ENCODE measurements at places on chromosomes 16 and 17.
A peak's percentile ranks its signal among the peaks of the same experiment; 100 is the strongest.

GRCh38 chr16:12703935-12704334 is 99.8 kb downstream of the CPPED1 start:
- no peak for DNase-seq

GRCh38 chr17:77599699-77600098 is 358.8 kb upstream of the TNRC6C start:
- peak; percentile 51 for DNase-seq

DNA sequence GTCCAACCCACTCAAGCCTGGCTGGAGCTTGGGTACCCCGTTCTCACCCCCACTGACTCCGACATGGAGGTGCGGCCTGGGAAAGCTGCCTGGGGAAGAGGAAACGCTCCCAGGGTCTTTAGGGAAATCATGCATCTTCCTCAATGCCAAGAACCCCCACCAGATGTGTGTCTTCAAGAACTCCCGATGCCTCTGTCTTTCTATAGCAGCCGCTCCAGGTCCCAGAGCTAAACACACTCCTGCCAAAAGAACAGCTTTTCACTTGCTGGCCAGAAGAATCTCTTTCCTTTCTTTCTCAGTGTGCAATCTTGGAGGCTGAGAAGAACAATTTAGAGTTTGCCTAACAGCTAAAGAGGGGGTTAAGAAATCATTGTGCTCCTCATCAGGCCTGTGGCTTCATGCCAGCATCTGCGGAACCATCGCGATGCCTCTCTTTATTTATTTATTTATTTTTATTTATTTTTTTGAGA is 41.1 kb upstream of the MTSS2 start:
- no peak for DNase-seq

DNA sequence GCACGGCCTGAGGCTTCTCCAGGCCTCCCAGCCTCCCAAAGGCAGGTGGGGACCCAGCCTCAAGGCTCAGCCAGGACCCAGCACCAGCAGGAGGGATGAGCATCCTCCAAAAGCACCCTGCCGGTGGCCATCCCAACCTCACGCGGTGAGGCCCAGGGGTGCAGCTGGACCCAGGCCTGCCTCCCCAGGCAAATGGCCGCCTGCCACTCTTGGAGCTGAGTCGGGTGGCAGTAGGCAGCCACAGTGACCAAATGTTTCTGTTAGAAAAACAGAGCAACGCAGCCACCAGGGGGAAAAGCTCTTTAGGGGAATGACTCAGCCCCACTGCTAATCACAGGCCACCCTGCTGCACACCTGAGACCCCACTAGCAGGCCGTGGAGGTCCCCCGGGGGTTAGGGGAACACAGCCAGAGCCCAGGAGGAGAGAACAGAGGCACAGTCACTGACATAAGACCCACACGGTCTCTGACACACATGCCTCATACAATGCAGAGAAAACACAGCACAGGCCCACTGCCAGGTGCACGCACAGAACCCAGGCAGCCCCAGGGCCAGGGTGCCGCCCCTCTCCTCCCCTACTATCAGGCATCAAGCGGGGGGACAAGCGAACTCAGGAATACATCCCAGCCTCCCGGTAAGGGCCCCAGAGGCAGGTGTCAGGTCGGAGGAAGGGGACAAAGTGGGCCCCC is 12.4 kb downstream of the BCAR1 start:
- DNase-seq = no peak

GRCh38 chr17:62674363-62674739 is 46.9 kb downstream of the MRC2 start:
- DNase-seq = no peak

- no peak for DNase-seq
These were observed 81.9 kb downstream of the CA4 start for GRCh38 chr17:60231691-60232090.
